ENCODE measurements at places on chromosomes 2 and 18.

DNA sequence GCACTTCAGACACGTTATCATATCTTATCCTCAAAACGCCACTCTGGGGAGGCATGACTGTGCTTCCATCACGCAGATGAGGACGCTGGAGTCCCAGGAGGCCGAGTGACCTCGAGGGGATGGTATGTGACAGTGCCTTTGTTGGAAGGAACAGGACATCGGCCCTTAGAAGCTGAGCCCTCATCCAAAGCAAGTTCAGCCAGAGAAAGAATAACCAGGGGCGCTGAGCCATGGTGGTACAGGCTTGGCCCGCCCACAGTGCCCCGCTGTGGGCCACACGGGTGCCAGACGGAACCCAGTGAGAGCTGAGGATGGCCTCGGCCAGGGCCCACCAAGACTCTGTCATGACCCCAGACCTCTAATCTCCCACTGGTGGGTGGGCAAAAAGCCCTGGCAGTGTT lies 31.3 kb downstream of the HS1BP3 start:
- no peak for DNase-seq

GRCh38 chr2:190705280-190705679 lies 56.4 kb downstream of the NAB1 start:
- no peak for DNase-seq

- no peak for DNase-seq
These were observed 218.0 kb downstream of the CALCRL start for GRCh38 chr2:187230088-187230487.

GRCh38 chr18:8610459-8610851 lies 1.2 kb downstream of the RAB12 start:
- DNase-seq: no peak

GRCh38 chr2:17918789-17919188 lies 40.3 kb downstream of the KCNS3 start:
- no peak for DNase-seq

- DNase-seq: no peak
These were observed 214.1 kb downstream of the RDH14 start for GRCh38 chr2:18346344-18346743.

- DNase-seq: peak; percentile 50
These were observed 1.3 kb downstream of the BCL2 start for GRCh38 chr18:63317982-63318888.

DNA sequence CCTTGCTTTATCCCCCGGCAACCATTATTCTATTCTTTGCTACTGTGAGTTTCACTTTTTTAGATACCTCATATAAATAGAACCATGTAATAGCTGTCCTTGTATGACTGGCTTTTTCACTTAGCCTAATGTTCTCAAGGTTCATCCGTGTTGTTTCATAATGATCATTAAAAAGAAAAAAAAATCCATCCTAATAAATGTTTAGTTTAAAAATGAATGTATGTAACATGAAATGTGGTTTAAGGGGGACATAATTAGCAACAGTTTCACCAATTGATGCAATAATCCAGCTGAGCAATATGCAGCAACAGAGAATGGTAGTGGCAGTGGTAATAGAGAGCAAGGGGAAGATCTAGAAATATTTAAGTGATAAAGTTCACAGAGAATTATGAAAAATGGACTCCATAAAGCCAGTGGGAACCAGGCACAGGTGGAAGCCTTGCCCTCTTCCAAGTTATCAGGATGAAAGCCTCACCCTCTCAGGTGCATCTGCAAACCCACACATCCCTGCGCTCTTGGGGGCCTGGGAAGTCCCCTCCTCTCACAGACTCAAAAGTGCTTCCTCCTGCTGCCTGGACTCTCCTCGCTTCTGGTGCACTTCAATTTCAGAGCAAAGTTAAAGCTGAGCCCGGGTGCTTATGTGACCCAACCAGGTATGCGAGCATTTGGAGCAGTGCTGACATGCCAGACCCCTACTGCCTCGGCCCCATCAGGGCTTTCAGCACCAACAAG lies 1403.3 kb upstream of the SLC39A10 start:
- DNase-seq: no peak
